Fibroblast of villous mesenchyme (primary cell): ENCODE measurements at places on chromosomes 3 and 15. TPM values are rescaled to one million over a fixed set of nuclear protein-coding genes. Genes with fewer than 3 reads are reported as not detected.

The TLR9 gene
- not detected in 2 replicates for total RNA-seq

The MITF gene
- total RNA-seq = 13.5 and 30.2 TPM in 2 replicates

The PLAAT1 gene
- not detected in 2 replicates for total RNA-seq

The P2RY12 gene
- total RNA-seq = under 0.01 TPM in 1 of 2 replicates, not detected in the other

The CSPG5 gene
- total RNA-seq = 0.32 and 0.43 TPM in 2 replicates

The LHFPL4 gene
- under 0.01 TPM in 1 of 2 replicates, not detected in the other for total RNA-seq

The DOCK3 gene
- under 0.01 TPM in 2 replicates for total RNA-seq

The ACVR2B gene
- total RNA-seq = 1.3 and 1.9 TPM in 2 replicates

The SAMD7 gene
- total RNA-seq = not detected in 2 replicates

The ARPP21 gene
- not detected in 2 replicates for total RNA-seq

The DAZL gene
- not detected in 2 replicates for total RNA-seq

The CAMK2N2 gene
- total RNA-seq = under 0.01 TPM in 1 of 2 replicates, not detected in the other

The GRK7 gene
- under 0.01 TPM in 1 of 2 replicates, not detected in the other for total RNA-seq

The GHSR gene
- not detected in 2 replicates for total RNA-seq

The SLC22A13 gene
- total RNA-seq = 0.32 and 0.43 TPM in 2 replicates

The PRSS50 gene
- total RNA-seq = not detected in 2 replicates

The SIDT1 gene
- not detected in 2 replicates for total RNA-seq

The SLC6A11 gene
- not detected in 2 replicates for total RNA-seq

The PLA1A gene
- total RNA-seq = not detected in 2 replicates

The GNAT1 gene
- not detected in 2 replicates for total RNA-seq

The ANKRD63 gene
- total RNA-seq = not detected in 2 replicates

The TAGLN3 gene
- under 0.01 TPM in 1 of 2 replicates, not detected in the other for total RNA-seq

The ROPN1 gene
- under 0.01 TPM in 1 of 2 replicates, not detected in the other for total RNA-seq

The MCF2L2 gene
- 0.43 and 0.64 TPM in 2 replicates for total RNA-seq

The SCN11A gene
- under 0.01 TPM in 2 replicates for total RNA-seq

The MYRIP gene
- total RNA-seq = not detected in 2 replicates

The NUSAP1 gene
- total RNA-seq = 28.3 and 59.2 TPM in 2 replicates

The ZNF620 gene
- 0.86 and 0.97 TPM in 2 replicates for total RNA-seq

The ACY1 gene
- total RNA-seq = 23.3 and 37.7 TPM in 2 replicates

The SPTSSB gene
- not detected in 2 replicates for total RNA-seq

The KBTBD13 gene
- not detected in 2 replicates for total RNA-seq

The UROC1 gene
- under 0.01 TPM in 1 of 2 replicates, not detected in the other for total RNA-seq

The CMTM7 gene
- 8.2 and 8.4 TPM in 2 replicates for total RNA-seq

The BMF gene
- total RNA-seq = 0.86 and 10.0 TPM in 2 replicates
